ENCODE measurements at places on chromosomes 16 and 17.

DNA sequence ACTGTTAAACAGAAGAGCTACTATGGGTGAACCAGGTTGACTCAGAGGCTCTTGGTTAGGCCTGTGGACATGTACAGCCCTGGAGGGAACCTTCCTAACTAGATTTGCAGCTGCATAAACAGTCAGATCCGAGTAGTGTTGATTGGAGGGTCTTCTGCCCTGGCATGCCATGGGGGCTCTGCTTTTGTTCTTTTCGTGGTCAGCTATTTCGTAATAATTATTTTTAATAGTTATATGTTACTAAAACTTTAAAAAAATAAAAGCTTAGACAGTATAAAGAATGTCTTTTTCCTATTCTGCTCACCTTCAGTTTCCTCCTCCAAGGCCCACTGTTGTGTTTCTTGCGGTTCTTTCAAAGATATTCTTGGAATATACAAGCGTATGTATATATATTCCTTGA lies 67.4 kb upstream of the CLEC18A start:
- DNase-seq: no peak

- no peak for DNase-seq
These were observed 45.2 kb downstream of the CLEC16A start for GRCh38 chr16:10989559-10989958.

DNA sequence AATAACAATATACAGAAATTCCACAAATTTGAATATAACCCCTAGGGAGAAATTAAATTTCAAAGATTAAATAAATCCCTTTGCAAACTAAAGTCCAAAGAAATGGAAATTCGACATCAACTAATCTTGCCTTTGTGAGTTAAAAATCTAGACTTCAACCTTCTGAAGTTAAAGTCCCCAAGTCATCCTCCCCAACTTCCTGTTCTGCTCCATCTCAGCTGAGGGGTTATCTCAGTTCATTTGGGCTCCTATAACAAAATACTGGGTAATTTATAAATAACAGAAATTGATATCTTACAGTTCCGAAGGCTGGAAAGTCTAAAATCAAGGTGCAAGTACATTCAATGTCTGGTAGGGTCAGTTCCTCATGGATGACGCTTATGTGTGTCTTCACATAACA lies 22.8 kb upstream of the KDM6B start:
- DNase-seq: no peak

- DNase-seq: no peak
These were observed 34.5 kb downstream of the SDK2 start for GRCh38 chr17:73609758-73610157.

DNA sequence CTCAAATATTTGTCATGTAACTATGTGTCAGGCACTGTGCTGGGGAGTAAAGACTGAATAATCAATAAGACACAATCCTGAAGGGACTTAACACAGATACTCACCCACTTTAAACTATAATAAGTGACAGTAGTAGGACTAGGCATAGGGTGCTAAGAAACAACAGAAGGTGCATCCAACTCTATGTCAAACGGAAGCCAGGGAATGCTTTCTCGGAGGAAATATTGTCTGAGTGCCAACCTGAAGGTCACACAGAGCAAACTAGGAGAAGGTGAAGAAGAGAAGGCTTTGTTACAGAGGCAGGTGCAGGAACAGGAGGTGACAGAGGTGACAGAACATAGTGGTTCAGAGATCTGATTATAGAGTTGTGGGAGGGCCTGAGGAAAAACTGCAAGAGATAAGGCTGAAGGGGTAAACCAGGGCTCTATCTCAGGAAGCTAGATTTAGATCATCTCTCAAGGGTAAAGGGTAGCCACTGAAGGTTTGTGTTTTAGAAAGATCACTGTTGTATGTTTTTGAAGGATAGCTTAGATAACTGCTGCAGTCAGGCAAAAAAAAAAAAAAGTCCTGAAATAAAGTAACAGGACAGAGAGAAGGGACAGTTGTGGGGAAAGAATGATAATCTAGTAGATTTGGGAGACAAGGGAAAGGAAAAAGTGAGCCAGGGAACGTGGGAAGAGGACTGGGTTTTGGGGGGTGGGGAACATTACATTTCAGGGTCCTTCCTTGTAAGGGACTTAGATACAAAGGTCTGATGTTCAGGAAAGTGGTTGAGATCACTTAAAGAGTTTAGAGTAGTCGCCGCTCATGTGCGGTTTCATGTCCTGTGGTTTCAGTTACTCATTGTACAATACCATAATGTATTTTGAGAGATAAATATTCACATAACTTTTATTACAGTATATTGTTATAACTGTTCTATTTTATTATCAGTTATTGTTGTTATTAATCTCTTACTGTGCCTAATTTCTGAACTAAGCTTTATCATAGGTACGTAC lies 85.6 kb upstream of the NETO2 start:
- no peak for DNase-seq

GRCh38 chr16:11402745-11403533 lies 57.7 kb downstream of the RMI2 start:
- DNase-seq: no peak

GRCh38 chr16:14015948-14016347 lies 55.2 kb upstream of the MRTFB start:
- no peak for DNase-seq

DNA sequence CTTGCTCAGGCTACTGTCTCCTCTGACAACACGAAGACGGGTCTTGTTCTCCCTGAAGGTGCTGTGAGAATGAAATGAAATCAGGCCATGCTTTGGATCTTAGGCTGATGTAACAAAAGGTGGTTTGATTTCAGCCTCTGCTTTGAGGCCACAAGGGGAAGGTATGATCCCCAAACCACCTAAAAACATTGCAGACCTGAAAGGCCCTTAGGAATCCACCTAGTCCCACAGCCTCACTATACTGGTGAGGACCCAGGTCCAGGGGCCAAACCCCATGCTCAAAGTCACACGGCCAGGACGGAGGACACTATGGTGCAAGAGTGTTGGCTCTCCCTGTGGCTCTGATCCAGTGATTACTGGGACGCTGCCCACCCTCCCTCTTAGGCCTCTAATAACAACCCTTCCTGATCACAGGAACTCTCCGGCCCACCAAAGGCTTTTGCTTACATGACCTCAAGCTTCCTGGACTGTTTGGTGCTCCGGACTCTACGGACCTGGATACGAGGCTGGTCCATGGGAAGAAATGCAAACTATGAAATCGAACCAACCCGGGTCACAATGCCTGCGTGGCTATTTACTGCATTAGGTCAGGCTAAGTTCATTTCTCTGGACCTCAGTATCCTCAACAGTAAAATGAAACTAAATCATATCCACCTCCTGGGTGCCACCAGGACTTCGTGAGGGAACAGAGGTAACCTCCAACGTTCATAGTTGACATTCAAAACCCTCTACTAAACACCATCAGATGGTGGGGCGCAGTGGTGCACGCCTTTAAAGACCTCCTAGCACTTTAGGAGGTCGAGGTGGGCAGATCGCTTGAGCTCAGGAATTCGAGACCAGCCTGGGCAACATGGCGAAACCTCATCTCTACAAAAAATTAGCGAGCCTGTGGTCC lies 1.5 kb downstream of the TRIM25 start:
- DNase-seq: no peak

DNA sequence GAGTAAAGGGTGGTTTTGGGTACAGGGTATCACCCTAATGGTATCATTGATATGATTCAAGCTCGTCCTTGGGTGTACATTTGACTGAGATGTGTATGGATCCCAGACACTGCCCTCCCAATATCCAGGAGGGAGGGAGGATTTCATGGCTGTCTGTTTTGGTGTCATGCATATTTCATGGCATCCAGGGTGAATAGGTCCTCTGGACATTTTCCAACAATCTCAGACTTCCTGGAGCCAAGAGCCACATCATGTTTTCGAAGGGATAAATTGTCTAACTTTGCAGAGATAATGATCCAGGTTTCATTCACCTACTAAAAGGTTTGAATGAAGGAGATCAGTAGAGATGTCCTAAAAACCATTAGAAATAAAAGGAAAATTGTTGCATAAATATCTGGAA lies 431.9 kb downstream of the SHISA9 start:
- no peak for DNase-seq

- no peak for DNase-seq
These were observed 11.9 kb downstream of the MAPT start for GRCh38 chr17:45906237-45906636.

- DNase-seq: no peak
These were observed 16.0 kb downstream of the NSRP1 start for GRCh38 chr17:30132615-30133014.

DNA sequence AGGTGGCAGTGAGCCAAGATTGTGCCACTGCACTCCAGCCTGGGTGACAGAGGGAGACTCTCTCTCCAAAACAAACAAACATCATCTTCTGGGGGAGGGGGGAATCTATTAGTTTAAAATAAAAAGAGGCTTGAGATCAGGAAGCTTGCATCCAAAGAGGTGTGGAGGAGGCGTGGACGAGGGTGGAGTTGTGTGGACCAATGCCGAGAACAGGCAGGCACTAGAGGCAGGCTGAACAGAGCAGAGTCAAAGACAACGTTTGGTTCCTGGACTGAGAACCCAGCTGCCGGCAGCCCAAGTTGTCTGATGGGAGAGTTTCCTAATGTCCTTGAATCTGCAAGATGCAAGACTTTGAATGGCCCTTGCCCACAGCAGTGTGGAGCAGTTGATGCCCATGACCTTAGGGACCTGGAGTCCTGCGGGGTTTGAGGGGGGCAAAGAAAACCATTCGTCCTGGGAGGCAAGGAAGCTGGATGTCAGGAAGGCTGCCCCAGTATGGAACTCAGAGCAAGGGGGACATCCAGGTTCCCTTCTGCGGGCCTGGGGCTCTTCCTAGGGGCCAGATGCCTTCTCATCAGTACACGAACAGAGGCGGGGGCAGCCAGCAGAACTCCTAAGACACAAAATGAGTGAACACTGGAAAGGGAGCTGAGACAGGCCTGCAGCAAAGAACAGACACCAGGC lies 9.2 kb downstream of the TBC1D16 start:
- no peak for DNase-seq

DNA sequence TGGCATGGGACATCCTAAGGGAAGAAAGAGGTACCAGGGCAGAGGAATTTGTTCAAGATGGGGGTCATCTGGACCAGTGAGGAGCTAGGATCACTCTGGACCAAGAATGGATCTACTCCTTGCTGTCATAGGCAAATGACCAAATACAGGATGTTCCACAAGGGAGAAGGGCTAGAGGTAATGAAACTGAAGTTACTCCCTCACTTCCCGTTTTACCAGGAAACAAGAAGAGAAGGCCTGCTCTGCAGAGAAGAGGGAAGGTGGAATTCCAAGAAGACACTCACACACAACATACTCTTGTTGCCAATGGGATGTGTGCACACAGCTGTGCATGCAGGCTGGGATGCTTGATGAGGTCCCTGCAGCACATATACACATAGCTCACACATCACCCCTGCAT lies 38.6 kb downstream of the NEUROD2 start:
- DNase-seq: no peak

DNA sequence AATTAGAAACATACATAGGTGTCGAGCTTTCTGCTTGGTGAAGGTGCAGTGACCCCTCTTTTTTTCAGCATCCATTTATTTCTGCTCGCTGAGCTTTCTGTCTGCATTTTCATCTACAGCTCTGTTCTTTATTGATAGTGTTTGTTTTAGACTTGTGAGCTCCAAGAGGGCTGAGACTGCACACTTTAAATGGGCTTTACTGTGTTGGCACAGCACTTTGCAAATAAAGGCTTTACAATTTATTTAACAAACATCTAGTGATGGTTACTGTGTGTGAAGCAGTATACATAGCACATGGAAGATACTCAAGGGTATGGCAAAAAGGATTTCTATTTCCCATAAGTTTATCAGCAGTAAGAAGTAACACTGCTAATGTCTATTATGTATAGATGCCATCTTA lies 563.7 kb upstream of the HSBP1 start:
- DNase-seq: no peak

DNA sequence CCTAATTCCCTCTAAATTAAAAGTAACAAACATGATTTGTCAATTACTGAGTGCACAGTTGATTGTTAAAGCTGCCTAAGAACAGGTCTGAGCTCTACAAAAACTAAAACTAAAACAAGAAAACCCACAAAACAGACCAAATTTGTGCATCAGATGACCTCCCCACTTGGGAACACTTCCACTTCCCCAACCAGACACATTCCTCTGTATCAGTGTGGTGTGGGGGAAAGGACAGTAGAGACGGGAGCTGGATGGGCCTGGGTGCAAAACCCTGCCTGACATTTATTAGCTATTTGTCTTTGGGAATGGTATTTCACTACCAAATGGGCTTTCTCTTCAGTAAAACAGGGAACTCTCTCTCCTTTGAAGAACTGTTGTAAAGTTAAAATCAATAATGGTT lies 29.8 kb downstream of the STAT3 start:
- no peak for DNase-seq

- DNase-seq: no peak
These were observed 104.5 kb downstream of the CPPED1 start for GRCh38 chr16:12699161-12699560.

GRCh38 chr17:48601539-48602425 lies 3.0 kb downstream of the HOXB6 start:
- no peak for DNase-seq

DNA sequence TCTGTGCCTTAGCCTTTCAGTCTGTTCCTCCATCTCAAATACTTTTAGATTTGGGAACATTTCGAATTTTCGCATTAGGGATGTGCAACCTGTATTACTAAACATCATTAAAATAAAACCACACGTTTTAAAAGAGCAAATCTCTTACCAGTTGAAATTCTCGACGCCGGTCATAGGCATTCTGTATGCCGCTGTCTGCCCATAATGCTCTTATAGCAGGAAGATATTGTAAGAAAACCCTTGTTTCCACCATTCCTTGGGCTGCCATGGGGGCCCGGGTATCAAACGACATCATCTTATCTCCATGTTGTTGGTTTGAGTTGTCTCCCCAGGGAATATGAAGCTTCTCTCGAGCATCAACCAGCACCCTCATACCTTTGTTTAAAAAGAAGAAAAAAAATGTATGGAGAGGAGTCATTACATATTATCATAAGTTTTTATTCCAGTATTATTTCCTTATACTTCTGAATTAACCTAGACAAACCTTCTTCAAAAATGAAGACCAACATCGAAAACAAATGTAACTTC lies 3.1 kb downstream of the GNA13 start:
- no peak for DNase-seq

- peak; percentile 25 for DNase-seq
These were observed 5.7 kb downstream of the ZNF319 start for GRCh38 chr16:57994778-57995177.

- DNase-seq: no peak
These were observed 129.6 kb downstream of the CPPED1 start for GRCh38 chr16:12674071-12674470.

GRCh38 chr16:67969254-67970039 lies 1.0 kb upstream of the SLC12A4 start:
- DNase-seq: no peak

DNA sequence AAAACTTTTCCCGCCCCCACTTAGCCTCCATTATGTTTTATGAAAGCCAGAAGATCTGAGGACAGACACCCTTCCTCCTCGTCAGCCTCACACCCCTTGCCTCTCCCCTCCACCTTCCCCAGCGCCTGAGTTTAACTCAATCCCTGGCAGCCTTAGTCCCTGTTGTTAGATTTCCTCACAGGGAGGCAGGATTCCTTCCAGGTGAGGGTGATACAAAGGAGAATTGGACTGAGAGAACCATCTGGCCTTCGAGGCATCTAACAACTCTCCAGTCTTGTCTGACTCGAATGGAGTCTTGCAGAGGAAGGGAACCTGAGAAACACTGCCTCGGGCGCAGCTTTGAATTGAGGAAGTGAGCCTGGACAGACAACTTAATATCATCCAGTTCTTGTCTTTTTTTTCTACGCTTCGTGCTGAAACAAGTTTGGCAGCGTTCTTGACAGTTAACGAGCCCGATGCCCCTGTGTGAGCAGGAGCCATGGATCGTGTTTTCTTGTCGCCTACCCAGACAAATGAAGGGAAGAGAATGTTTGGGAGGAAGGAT lies 1.3 kb upstream of the ZNF768 start:
- DNase-seq: no peak

GRCh38 chr17:77745702-77746101 lies 212.8 kb upstream of the TNRC6C start:
- DNase-seq: no peak
